Hippocampal formation (tissue), 2 donors: ENCODE measurements at places on chromosomes 1 and 21.
A peak's percentile ranks its signal among the peaks of the same experiment; 100 is the strongest.

DNA sequence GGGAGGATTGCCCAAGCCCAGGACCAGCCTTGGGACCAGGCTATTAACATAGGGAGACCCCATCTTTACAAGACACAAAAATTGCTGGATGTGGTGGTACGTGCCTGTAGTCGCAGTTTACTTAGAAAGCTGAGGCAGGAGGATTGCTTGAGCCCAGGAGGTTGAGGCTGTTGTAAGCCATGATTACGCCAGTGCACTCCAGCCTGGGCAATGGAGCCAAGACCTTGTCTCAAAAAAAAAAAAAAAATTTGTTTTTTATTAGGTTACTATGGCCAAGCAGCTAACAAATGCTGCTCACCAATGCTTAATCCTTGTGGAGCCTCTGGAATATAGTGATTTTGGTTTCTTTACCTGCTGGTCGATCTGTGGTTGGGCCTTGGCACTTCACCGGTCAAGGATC is 8.8 kb downstream of the ARID1A start:
- DNase-seq: no peak

- peak; percentile 40 for DNase-seq
Observed at GRCh38 chr1:63892632-63893395, 119.0 kb downstream of the ROR1 start.

GRCh38 chr1:224621813-224622682 is 5.9 kb downstream of the CNIH3 start:
- DNase-seq: no peak

DNA sequence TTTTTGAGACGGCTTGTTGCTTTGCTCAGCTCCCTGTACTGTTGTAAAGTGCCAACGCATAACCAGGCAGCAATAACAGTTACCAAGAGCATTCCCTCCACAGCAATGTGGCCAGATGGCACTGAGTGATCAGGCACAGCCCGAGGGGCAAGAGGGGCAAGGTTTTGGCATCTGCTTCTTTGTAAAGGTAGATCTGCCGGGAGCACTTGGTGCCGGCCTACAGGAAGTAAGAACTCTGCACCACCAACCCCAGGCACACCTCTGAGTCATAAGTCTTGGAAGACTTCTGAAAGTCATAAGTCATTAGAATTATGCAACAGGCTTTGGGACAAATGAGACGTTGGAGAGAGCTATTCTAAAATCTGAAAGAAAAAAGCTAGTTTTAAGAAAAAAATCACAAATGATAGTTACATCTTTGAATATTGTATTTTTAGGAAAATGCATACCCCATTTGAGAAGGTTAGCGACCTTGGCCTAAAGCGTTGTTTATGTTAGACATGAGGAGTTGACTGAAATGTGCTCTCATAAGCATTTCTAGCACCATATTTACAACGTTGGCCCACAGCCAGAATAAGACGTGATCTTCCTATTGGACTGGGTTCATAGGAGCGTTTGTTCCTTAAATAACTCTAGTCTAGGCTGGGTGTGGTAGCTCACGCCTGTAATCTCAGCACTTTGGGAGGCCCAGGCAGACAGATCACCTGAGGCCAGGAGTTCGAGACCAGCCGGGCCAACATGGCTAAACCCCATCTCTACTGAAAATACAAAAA is 37.7 kb upstream of the MAP10 start:
- no peak for DNase-seq

GRCh38 chr1:173669491-173669941 is at the start of gene ANKRD45:
Gene ANKRD45 (minus strand): TSS chr1:173669851. CDS start chr1:173659418, 10,433 bp downstream.
- no peak for DNase-seq

- no peak for DNase-seq
Observed at GRCh38 chr1:242405947-242406346, 118.5 kb downstream of the PLD5 start.

- peak; percentile 74 for DNase-seq
Observed at GRCh38 chr21:32403201-32403777, 9.2 kb upstream of the EVA1C start.

DNA sequence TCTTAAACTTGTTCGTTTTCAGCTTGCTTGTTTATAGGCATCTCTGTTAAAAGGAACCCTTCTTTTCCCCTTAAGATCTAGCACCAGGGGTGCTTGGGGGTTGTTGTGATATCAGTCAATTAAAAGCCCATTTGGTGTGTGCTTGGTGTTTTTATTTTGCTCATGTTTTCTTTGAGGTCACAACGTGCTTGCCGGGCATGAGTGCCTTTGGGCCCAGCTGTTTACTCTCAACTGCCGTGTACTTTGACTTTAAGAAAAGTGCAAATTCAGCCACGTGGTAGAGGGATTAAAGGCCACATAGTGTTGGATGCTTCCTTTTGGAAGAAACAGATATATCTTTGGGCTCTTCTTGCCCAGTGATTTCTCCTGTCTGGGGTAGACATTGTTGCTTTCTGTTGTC is 10.5 kb downstream of the ARID1A start:
- no peak for DNase-seq

- DNase-seq: peak; percentile 15
Observed at GRCh38 chr1:7478809-7479499, 292.1 kb upstream of the VAMP3 start.

- DNase-seq: no peak
Observed at GRCh38 chr21:35254765-35255138, 205.7 kb upstream of the RUNX1 start.

DNA sequence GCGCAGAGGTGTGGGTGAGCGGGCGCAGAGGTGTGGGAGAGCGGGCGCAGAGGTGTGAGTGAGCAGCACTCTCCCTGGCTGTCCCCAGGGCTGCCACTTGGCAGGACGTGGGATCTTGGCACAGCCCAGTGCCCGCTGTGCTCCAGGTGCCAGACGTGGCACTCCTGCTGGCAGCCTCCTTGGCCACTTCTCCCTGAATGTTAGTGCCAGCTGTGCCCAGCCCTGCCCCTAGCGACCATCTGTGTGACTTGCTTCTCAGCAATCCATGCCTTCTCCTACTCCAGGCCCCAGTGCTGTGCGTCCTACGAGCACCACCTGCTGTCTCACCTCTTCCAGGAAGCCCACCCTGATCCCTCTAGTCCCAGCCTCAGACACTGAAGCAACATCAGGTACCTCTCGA is 30.5 kb downstream of the KRTAP10-1 start:
- DNase-seq: no peak

- DNase-seq: no peak
Observed at GRCh38 chr1:241722947-241723346, 70.9 kb downstream of the WDR64 start.

DNA sequence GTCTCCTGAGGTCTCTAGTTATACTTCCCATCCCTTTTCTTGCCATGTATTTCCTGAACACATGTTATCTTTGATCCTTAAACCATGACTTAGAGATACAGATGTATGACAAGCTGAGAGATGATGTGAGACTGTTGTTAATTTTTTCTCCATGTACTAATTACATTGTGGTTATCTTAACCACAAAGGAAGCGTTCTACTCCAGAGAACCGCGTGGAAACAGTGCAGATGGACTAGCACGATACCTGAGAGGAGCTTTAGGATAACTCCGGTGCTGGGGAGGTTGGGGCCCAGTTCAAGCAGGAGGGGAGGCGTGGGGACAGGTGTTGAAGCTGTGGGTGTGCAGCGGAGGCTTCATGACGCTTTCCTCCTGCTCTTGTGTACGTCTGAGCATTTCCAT is 17.5 kb downstream of the PDE9A start:
- no peak for DNase-seq

DNA sequence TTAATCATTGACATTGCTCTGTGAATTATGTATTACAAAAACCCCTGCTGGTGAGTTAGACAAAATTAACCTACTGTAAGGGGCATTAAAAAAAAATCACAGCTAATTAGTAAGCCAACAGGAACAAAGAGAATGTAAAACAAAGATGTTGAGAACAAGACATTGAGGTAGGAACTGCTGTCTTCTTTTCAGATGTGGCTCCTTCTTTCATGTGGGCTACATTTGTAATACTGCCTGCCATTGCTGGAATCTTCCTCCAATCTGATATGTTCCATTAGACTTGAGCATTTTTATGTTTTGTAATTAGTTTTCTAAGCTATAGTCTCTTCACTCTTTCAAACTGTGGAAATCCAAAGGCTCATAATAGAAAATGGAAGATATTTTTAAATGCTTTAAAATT is 353.0 kb downstream of the ADGRL2 start:
- DNase-seq: no peak

DNA sequence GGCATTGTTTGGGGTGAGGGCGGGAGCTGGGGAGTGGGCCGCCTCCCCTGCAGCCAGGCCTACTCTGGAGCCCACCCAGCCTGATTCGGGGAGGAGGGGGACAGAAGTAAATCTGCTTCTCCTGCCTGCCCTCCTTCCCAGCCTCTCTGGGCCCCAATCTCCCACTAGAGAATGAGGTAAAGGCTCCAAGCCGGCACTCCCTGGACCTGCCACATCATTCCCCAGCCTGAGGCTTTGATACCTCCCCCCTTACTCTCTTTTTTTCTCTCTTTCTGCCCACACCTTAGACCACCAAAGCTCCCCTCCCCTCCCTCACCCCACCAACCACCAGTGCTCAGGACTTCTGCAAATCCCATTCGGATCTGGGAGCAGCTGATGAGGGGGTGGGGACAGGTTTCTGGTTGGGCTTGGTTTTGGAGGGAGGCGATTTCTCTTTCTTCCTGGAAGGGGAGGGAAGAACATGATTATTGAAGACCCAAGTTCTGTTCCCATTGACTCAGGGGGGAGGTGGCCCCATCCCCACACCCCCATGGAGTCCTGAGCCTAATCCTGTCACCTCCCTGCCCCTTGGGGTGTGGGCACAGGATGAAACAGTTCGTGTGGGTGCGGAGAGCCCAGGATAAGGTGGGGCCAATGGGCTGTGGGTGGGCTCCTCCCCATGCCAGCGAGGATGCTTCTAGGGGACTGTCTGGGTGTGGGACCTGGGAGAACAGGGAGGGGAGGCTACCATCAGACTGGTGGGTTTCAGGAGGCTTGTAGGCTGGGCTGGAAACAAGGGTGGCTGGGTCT is 1.3 kb downstream of the MAP7D1 start:
- DNase-seq: peak; percentile 22

DNA sequence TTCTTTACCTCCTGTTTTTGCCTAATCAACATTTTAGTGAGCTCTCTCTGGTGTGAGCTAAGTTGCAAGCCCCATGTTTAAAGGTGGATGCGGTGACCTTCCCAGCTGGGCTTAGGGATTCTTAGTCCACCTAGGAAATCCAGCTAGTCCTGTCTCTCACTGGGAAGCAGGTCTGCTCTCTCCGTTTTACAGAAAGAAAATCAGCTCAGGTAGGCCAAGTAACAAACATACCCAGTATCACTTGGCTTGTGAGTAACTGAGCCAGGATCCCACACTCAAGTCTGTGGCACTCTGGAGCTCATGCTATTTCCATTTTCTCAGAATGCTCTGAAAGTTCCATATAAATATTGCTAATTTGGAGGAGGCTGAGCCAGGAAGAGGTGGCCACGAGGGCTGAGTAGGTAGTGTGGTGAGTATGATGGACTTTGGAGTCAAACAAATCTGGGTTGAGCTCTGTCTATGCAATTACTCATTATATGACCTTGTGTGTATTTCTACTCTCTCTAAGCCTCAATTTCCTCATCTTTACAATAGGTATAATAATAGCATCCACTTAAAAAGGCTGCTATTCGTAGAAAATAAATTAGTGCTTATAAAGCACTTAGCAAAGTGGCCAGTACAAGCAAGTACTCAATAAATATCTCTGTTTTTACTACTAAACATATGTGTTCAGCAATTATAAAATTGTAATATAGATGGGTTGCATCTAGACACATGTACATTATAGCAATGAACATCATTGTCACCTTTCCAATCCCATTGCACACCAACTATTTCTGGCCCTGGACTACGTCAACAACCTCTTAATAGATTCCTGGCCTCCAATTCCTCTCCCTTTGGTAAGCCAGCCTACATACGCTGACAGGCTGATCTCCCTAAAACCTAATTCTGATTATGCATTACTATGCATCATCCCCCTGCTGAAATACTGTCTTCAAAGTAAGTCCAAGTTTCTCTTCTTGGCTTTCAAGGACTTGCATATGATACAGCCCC is 32.7 kb upstream of the DHCR24 start:
- DNase-seq: no peak

GRCh38 chr1:95179205-95179986 is 54.6 kb upstream of the RWDD3 start:
- DNase-seq: no peak

- DNase-seq: no peak
Observed at GRCh38 chr1:187977298-187977697, 1148.5 kb downstream of the PLA2G4A start.

- DNase-seq: no peak
Observed at GRCh38 chr1:41955461-41956159, 36.9 kb upstream of the HIVEP3 start.

DNA sequence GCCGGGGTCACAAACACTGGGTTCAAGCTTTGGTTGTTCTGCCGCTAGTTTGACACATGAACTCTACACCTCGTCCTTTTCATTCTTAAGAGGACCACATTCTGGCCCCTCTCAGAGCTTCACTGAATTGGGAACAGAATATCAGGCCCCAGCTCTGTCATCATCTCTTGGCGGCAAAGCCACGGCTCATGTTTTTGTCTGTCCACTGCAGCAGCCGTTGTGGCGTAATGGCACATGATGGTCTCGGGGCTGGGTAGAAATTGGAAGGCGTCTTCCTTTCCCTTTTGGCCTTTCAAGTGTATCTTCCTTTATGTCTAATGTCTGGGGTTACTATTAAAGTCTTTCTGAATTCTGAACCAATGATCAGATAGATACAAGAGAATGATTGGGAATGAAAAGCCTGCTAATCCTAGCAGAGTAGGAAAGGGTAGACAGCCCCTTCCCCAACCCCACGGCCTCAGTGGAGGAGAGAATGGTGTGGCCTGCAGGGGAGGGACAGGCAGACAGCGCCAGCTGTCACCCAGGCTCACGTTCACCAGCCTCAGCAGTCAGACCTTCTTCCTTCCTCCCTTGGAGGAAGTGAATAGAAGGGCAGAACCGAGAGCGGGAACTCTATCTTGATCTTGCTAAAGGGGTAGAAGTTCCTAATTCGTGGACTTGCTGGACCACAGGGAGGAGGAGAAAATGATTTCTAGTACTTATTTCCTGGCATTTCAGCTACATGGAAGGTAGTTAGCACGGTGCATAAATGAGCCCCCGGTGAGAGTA is 498.1 kb downstream of the KIF26B start:
- DNase-seq: peak; percentile 3

GRCh38 chr1:115323366-115324004 is 14.6 kb downstream of the NGF start:
- no peak for DNase-seq

- no peak for DNase-seq
Observed at GRCh38 chr1:91673613-91674012, 173.0 kb downstream of the CDC7 start.

GRCh38 chr1:7046314-7046713 is 261.1 kb downstream of the CAMTA1 start:
- DNase-seq: no peak

- DNase-seq: no peak
Observed at GRCh38 chr1:21537932-21538630, 28.9 kb downstream of the ALPL start.

- peak; percentile 44 for DNase-seq
Observed at GRCh38 chr1:184143449-184143848, 91.9 kb downstream of the TSEN15 start.

DNA sequence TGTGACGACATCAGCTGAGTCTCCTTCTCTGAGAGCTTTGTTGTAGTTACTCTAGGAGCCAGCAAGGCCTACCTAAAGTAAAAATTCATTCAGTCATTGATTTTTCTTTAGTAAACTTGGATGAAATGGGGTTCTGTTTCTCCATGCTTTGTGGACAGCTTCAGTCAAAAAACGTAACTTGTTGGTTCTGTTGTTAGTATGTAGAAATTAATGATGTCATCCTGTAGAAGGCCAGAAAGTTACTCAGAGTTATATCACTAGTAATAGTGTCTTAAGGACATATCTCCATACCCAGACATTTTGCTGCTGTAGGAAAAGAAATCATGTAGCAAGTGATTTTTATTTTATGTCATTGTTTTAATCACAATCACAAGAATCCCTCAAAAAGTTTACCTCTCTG is 43.0 kb downstream of the KDM1A start:
- DNase-seq: no peak
